Stomach (tissue), 19 donors: ENCODE measurements at places on chromosomes 2 and 18. TPM values are rescaled to one million over a fixed set of nuclear protein-coding genes. Genes with fewer than 3 reads are reported as not detected.

Gene EIF2AK3
- 92.3 TPM for total RNA-seq

- no peak for DNase-seq
Measured at GRCh38 chr18:57029761-57030160, 117.1 kb upstream of the BOD1L2 start.

DNA sequence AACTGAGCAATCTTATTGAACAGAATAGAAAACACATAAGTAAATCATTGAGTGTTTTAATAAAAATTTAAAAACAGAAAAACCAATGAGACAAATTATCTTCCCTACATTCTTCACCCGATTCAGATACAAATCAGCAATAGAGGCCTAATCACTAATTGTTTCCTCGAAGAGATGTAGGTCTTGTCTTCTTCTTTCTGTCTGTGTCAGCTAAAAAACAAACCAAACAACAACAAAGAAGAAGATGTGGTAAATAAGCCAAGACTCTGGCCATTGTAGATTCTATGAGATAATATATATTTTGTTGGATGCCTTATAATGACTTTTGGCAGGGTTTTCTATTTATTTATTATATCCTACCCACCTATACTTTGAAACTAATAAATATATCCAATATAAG lies 200.9 kb upstream of the FSIP2 start:
- no peak for DNase-seq

- DNase-seq: peak; percentile 76
Measured at GRCh38 chr2:202317080-202317857, 51.7 kb downstream of the NOP58 start.

DNA sequence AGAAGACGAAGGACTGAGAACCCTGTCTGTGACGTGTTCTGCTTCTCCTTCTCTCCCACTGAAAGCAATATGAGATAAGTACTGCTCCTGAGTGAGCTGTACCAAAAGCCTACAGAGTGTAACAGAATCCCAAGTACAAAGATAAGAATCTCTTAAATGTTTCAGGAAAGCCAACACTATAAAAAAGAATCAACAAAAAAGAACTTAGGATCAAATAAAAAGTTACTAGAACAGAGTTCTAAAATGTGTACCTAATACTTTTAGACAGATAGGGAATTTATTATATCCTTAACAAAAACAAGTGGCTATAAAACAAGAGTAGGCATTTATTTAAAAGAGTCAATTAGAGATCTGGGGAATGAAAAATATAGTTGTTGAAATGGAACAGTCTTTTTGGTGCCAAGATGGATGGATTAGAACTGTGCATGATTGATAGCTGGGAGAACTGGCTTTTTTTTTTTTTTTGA lies 49.0 kb downstream of the NCOA1 start:
- DNase-seq: no peak
